Foreskin keratinocyte (primary cell): ENCODE measurements at places on chromosomes 6 and 20. TPM values are rescaled to one million over a fixed set of nuclear protein-coding genes. Genes with fewer than 3 reads are reported as not detected.

The ENPP5 gene
- total RNA-seq = 0.74 and 1.4 TPM in 2 replicates

The SLPI gene
- total RNA-seq = 9.1 and 11.3 TPM in 2 replicates

The MDFI gene
- total RNA-seq = 150 and 170 TPM in 2 replicates

The SPATA25 gene
- 0.25 and 0.44 TPM in 2 replicates for total RNA-seq

The MRPS18B gene
- 61.5 and 64.8 TPM in 2 replicates for total RNA-seq

The PSMB8 gene
- 88.1 and 89.7 TPM in 2 replicates for total RNA-seq

The PRICKLE4 gene
- total RNA-seq = 0.42 and 0.61 TPM in 2 replicates

The GABRR1 gene
- total RNA-seq = not detected in 2 replicates

The DEFB119 gene
- total RNA-seq = not detected in 2 replicates

The TXLNB gene
- not detected in 2 replicates for total RNA-seq

The LSM2 gene
- total RNA-seq = 107 and 115 TPM in 2 replicates

The MEI4 gene
- total RNA-seq = not detected in 2 replicates

The IMPG1 gene
- not detected in 2 replicates for total RNA-seq

The TRIM10 gene
- not detected in 2 replicates for total RNA-seq

The STK38 gene
- total RNA-seq = 28.2 and 29.0 TPM in 2 replicates

The HLA-DPA1 gene
- 0.46 TPM in 1 of 2 replicates, not detected in the other for total RNA-seq

The PDYN gene
- total RNA-seq = not detected in 2 replicates

The ARFGEF3 gene
- total RNA-seq = 0.04 and 0.10 TPM in 2 replicates

The DEFB125 gene
- not detected in 2 replicates for total RNA-seq

The OR2J2 gene
- total RNA-seq = not detected in 2 replicates

The ZFP57 gene
- total RNA-seq = 1.3 and 20.1 TPM in 2 replicates

The DOK5 gene
- not detected in 2 replicates for total RNA-seq

The SLC18B1 gene
- 14.1 and 14.8 TPM in 2 replicates for total RNA-seq

The TRMT11 gene
- total RNA-seq = 16.0 and 19.8 TPM in 2 replicates

The HTR1B gene
- total RNA-seq = 1.4 and 1.6 TPM in 2 replicates

The NKX2-4 gene
- not detected in 2 replicates for total RNA-seq

The HSPA12B gene
- 0.04 and 0.10 TPM in 2 replicates for total RNA-seq

The MAS1L gene
- total RNA-seq = not detected in 2 replicates

The TSBP1 gene
- not detected in 2 replicates for total RNA-seq

The GSTA2 gene
- not detected in 2 replicates for total RNA-seq

The OOEP gene
- 0.14 and 0.49 TPM in 2 replicates for total RNA-seq

The IRF4 gene
- total RNA-seq = not detected in 2 replicates

The MAP7 gene
- 20.8 and 25.4 TPM in 2 replicates for total RNA-seq

The PPP1R16B gene
- total RNA-seq = not detected in 2 replicates

The RSPH4A gene
- total RNA-seq = 0.10 and 0.14 TPM in 2 replicates

The TRERF1 gene
- total RNA-seq = 10.4 and 10.9 TPM in 2 replicates

The TREM1 gene
- total RNA-seq = not detected in 2 replicates

The HLA-DOA gene
- not detected in 2 replicates for total RNA-seq

The MCCD1 gene
- not detected in 2 replicates for total RNA-seq
